ENCODE measurements at places on chromosomes 3 and 15.

DNA sequence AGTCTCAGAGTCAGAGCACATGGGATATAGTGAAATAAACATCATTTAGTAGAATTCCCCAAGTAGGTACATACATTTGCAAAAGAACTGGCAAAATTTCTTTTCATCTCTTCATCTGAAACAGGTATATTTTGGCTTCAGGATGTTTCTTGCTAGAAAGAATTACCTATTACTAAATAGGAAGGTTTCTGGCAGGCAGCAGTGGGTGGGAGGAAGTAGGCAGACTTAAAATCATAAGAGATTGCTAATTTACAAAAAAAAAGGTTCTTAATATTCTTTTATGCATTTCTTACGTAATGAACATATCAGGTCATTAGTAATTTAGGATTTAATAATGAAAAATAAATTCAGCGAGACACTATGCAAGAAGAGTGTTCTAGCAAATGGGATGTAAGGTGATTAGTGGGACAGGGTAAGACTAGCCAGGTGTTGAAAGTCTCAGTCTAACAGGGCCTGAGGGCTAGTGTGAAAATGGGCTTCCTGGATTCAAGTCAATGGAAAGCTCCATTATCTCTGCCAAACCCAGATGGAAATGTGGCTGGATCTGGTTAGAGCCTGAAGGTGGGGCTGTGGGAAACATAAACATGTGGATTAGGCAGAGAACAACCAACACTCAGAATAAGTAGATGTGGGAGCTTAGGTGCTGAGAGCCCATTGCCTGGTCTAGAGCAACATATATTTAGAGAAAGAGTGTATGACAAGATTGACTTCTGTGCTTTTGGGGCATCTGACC, 127.4 kb upstream of the FEZF2 start:
- no peak for DNase-seq

GRCh38 chr3:71149959-71150954, 433.3 kb downstream of the FOXP1 start:
- DNase-seq = peak; percentile 71

DNA sequence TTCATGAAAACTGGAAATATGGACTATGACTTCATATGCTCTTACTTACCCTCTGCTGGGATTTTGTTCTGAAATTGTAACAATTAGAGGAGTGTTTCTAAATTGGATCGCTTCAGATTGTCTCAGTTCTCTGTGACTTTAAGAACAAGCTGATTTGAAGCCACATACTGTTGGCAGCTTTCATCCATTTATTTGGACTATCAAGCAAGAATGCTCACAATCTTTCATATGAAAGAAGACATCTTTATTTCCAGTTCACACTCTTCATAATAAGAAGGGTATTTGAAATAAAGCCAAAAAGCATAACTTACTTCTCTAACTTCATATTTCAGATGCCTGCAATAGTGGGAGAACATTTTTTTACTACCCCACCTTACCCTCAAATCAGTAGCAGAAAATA, 491.6 kb upstream of the TPRG1 start:
- no peak for DNase-seq

GRCh38 chr15:49978121-49978520, 140.9 kb downstream of the ATP8B4 start:
- no peak for DNase-seq

GRCh38 chr3:72539856-72540255, 308.4 kb downstream of the SHQ1 start:
- no peak for DNase-seq

GRCh38 chr3:129077222-129077621, 16.6 kb downstream of the GP9 start:
- DNase-seq = no peak

DNA sequence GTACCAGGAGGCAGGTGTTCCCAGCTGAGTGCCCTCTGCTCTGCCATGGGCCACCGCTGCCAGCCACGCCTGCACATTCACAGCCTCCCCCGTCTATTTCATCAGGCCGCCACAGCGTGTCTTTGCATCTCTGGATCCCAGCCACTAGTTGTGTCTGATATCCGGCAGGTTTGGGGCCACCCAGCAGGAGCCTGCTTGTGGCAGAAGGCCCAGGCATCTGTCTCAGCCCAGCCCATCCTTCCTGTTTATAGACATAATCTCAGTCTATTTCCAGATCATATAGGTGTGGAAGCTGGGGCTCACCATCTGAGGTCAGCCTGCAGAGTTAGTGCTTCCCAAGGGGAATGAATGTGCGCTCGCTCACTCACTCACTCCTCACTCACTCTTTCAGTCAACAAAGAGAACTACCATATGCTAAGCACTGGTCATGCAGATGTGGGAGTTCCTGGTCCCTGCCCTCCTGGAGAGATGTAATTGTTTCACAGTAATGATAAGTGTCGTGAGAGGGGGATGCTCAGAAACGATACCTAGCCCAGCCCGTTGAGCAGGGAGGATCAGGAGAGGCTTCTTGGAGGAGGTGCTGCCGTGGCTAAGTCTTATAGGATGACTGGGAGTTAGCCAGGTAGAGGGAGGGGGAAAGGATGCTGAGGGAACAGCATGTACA, 60.6 kb downstream of the FGD5 start:
- DNase-seq = peak; percentile 63

- DNase-seq = no peak
Observed at GRCh38 chr3:124986192-124987143, 51.9 kb upstream of the MUC13 start.

DNA sequence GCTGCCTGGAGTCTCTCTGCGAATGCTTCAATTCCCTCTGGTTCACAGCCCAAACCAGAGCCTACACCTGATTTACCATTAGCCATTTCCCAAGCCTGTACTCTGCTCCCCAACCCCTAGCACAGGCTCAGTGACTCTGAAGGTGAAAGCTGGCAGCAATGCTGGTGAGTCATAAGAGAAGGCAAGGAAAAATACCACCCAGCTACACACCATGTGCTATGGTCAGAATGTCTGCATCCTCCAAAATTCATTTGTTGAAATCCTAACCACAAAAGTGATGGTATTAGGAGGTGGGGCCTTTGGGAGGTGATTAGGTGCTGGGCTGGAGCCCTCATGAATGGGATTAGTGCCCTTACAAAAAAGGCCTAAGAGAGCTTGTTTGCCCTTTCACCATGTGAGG, 117.1 kb upstream of the TJP1 start:
- DNase-seq = no peak

Measured in NCI-H524 treated with DMSO at 0.1 percent for 48 hours (cell line).